ENCODE measurements at places on chromosomes 1 and 21.
A peak's percentile ranks its signal among the peaks of the same experiment; 100 is the strongest.

GRCh38 chr1:99146129-99146848 is 118.0 kb upstream of the PLPPR4 start:
- DNase-seq = no peak

DNA sequence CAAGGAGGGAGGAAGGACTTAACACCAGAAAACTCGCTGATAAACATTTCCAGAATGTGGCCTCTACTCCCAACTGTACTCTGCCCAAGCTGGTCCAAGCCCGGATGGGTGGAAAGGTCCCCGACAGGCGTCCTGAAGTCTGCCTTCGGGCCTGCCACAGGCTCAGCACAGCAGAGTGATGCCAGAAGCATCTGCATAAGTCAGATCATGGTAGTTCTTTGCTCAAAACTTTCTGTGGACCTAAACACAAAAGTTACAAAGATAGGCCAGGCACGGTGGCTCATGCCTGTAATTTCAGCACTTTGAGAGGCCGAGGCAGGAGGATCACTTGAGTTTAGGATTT is 790 bp upstream of the UTS2 start:
- DNase-seq = no peak

DNA sequence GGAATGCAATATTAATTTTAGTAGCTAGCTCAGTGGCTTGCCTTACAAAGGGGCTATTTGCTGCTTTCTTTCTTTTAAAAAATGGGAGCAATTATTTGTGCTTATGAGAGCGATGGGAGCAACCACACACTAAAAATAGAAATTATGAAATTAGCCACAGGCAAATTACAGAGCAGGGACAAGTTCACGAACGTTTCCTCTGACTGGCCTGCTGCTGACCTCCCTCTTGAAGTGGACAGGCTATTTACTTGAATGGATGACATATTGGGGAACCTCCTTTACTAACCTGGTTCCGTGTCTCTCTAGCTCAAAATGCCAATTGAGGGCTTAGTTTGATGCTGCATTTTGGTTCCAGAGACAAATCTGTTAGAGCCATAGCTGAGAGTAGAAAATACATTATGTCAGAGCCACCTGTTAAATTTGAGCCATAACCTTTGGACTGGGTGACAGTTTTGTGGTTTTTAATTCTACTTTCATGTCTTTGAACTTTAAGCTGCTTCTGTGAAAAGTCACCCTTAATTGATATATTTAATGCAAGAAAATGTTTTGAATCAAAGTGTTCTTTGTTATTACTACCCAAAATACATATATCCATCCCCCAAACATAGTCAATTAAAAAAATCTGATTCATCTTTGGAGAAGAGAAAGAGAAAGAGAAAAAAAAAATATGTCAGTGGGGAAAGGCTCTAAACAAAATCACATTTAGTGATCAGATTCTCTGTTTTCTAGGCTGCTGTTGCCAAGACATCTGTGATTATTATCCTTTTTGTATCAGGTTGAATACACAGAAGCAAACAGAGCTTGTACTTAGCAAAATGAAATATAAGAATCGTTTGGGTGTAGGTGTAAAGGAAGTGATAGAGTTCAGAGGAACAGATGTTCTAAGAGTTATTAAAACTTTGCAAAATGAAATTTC is 351.9 kb downstream of the ADGRL2 start:
- no peak for DNase-seq

DNA sequence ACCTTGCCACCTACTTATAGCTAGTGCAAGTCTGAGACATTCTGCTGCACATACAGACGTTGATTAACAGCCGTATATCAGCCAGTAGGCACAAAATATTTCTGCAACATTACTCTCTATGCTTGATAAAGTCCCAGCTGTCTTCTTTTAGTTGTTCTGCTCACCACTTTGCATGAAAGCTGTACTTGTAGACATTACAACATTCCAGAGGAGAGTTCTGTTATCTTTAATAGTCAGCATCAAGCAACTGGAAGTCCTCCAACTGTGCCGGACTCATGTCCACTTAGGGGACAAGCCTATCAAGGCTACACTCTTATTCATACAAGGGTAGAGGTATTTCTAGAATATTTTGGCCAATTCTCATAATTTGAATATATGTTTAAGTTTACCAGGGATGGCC is 50.0 kb downstream of the CACHD1 start:
- no peak for DNase-seq

DNA sequence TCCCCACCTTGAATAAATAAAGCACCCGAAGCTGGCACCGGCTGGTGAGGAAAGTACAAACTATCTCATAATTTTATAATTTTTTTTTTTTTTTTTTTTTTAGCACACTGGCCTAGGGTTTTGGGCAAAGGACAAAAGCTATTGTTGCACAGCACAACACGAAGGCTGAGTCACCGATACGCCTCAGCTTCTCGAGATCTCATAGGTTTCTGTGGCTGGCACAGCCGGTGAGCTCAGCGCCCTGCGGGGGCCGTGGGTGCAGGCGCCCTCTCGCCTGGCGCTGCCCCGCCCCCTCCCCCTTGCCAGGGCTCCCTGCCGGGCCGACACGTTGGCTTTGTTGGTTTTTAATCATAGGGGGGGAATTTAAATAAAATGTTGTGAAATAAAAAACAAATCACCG is 17.2 kb downstream of the CASZ1 start:
- peak; percentile 98 for DNase-seq

DNA sequence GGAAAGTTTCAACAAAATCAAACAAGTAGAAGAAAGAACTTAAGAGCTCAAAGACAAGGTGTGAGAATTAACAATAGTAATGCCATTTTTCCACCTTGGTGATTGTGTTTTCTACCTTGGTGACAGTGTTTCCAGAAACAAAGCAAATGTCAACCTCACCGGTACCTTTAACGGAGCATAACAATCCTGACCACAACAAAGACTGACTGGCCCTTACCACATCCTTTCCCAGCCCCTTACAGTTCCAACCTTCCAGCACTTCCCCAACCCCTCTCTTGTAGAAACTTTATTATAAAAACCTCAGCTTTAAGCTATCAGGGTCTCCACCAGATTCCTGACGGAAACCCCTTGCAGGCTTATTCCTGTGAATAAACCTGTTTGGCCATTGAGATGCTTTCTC is 16.7 kb downstream of the STYXL2 start:
- DNase-seq = no peak

DNA sequence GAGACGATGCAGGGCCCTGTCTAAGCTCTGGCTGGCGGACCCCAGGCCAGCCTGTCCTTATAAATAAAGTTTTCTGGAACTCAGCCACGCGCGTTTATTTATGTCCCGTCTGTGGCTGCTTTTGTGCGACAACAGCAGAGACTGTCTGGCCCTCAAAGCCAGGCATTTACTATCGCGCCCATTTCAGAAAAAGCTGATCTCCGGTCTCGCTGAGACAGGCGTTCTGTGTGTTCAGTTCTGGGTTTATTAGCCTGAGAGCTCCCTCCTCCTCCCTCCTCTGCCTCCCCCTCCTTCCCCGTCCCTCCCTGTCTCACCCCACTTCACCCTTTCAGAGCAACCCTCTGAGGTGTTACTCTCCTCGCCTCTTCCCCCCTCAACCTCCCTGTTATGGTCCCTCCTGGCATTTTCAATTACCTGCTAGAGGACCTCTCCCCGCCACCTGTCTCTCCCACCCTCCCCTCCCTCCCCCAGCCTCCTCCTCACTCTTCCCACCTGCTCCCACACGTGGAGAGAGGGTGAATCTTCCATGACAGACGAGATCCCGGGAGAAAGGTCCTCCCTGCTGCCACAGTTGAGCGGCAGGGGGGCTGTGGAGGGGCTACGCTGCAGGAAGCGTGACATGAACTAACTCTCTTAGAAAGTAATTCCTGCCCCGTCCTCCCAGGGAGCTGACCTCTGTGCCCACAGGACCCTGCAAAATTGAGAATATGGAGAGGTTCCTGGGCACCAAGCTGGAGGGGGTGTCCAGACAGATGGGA is 59.9 kb downstream of the SPSB1 start:
- no peak for DNase-seq

DNA sequence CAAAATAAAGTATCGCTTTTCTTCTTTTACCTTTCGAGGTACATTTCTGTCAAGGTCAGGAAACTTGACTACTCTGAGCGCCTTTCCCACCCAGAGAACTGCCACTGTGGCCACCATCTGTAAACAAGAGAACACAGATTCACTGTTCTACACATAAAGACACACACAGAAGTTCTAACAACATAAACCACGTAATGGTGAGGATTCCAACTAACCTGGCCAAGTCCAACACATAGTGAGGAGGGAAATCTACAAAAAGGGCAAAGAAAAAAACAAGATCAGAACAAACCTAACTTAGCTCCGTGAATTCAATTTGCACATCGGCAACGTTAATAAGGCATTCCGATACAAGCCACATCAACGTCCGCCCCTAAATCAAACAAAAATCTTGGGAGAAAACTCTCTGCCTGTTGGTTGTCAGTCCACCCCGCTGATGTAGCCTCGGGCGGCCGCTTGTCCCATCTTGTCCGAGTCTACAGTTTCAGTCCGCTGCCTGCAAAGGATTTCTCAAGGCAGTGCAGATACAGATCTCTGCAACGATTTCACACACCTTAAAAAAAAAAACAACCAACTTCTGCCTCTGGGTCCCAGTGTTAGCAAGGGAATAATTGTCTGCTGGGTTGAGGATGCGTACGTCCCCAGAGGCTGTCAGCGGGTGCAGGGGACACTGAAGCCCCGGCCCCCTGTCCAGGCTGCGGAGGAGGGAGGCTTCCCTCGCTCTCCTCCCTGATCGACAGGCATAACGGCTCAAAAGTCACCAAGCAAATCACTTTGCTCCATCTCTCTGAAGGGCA is 1.0 kb downstream of the SLC35D1 start:
- DNase-seq = peak; percentile 94

Data from epithelial cell of esophagus (primary cell).